CD4-positive, alpha-beta T cell (primary cell): ENCODE measurements at places on chromosomes 2 and 18. TPM values are rescaled to one million over a fixed set of nuclear protein-coding genes. Genes with fewer than 3 reads are reported as not detected.
A peak's percentile ranks its signal among the peaks of the same experiment; 100 is the strongest.

DNA sequence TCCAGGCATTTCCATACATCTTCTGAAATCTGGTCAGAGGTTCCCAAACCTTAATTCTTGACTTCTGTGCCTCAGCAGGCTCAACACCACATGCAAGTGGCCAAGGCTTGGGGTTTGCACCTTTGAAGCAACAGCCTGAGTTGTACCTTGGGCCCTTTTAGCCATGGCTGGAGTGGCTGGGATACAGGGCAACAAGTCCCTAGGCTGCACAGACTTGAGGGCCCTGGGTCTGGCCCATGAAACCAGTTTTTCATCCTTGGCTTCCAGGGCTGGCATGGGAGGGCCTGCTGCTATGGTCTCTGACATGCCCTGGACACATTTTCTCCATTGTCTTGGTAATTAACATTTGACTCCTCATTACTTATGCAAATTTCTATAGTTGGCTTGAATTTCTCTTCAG is 988.8 kb upstream of the CNTNAP5 start:
- no peaks in the 10 kb centered on the region for H3K36me3 ChIP-seq
- no peaks in the 10 kb centered on the region for H3K27me3 ChIP-seq
- H3K27ac ChIP-seq = no peak overlapping the region

DNA sequence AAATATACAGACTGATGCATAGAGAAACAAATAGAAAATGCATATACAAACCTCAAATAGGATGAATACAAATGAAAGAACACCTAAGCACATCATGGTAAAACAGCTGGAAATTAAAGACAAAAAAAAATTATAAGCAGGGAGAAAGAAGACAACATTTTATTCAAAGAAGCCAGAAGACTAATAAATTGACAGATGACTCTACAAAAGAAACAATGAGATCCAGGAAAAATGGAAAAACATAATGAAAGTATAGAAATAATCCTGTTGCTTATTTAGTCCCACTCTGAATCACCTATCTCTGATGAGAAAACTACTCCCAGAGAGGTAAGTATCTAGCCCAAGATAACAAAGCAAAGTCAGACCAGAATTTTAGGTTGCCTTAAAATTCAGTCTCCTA is 143.4 kb downstream of the RBM43 start:
- no peaks in the 10 kb centered on the region for H3K36me3 ChIP-seq
- no peak for DNase-seq
- no peaks in the 10 kb centered on the region for H3K27me3 ChIP-seq

GRCh38 chr18:12409469-12409868 is 1.7 kb downstream of the PRELID3A start:
- no peak overlapping the region for H3K4me3 ChIP-seq
- no peak overlapping the region for H3K27ac ChIP-seq
- peaks cover 22% of the 10 kb centered on the region for H3K4me1 ChIP-seq

DNA sequence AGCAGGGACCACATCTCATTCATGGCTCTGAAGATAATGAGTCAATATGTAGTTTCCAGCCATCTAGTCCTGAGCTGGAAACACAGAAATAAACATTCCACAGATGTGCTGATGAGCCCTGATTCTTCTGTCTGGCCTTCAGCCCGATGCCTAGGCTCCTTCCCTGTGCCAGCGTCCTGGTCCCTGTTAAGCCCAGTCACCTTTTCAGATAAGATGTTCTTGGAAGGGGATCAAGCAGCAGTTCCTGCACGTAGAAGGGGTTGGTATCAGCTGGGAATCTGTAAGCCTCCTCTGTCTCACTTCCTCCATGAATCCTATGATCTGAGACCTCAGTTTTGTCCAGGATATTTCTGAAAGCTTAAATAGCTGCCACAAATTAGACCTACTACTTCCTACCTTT is 149.3 kb downstream of the TTC32 start:
- DNase-seq = no peak
- no peaks in the 10 kb centered on the region for H3K36me3 ChIP-seq
- H3K4me1 ChIP-seq = no peaks in the 10 kb centered on the region
- H3K27me3 ChIP-seq = no peaks in the 10 kb centered on the region
- no peak overlapping the region for H3K27ac ChIP-seq

GRCh38 chr18:38606841-38607240 is 1041.2 kb upstream of the CELF4 start:
- no peaks in the 10 kb centered on the region for H3K36me3 ChIP-seq
- H3K27me3 ChIP-seq = no peaks in the 10 kb centered on the region
- no peak overlapping the region for H3K27ac ChIP-seq
- no peak overlapping the region for H3K4me3 ChIP-seq

DNA sequence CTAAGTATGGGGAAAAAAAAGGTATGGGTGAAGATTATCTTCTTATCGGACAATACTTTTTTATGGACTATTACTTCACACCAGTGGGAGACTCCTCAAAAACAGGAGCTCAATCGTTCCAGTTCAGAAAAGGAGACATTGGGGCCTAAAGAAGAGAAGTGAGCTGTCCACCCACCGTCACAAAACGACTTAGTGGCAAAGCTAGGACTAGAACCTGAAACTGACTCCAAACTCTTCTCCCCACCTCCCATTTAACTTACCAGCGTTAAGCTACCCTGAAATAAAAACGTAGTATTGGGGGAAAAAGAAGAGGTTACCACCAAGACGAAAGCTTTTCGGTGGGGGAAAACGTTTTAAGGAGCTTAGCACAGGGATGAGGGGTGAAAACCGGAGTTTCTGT is 503 bp downstream of the GTF3C3 start:
- peaks cover 23% of the 10 kb centered on the region for H3K36me3 ChIP-seq
- no peak for DNase-seq
- H3K4me3 ChIP-seq = peak overlapping the region; percentile 92
- H3K27ac ChIP-seq = peak overlapping the region; percentile 72
- peaks cover 5% of the 10 kb centered on the region for H3K27me3 ChIP-seq

- H3K4me3 ChIP-seq = no peak overlapping the region
- H3K27me3 ChIP-seq = no peaks in the 10 kb centered on the region
- no peak overlapping the region for H3K27ac ChIP-seq
These were observed 74.9 kb downstream of the ATL2 start for GRCh38 chr2:38301969-38302702.

- DNase-seq = no peak
- H3K4me1 ChIP-seq = peaks cover 19% of the 10 kb centered on the region
- no peaks in the 10 kb centered on the region for H3K27me3 ChIP-seq
These were observed 824 bp upstream of the ZNF638 start for GRCh38 chr2:71330585-71331330.

- no peak overlapping the region for H3K4me3 ChIP-seq
- DNase-seq = no peak
- no peaks in the 10 kb centered on the region for H3K36me3 ChIP-seq
- H3K27me3 ChIP-seq = no peaks in the 10 kb centered on the region
These were observed 15.7 kb downstream of the ZNF407 start for GRCh38 chr18:74613381-74613780.

GRCh38 chr2:191488135-191488534 is 189.8 kb upstream of the NABP1 start:
- H3K36me3 ChIP-seq = no peaks in the 10 kb centered on the region
- no peak for DNase-seq

- peak overlapping the region; percentile 77 for H3K27ac ChIP-seq
- peaks cover 80% of the 10 kb centered on the region for H3K4me1 ChIP-seq
- H3K27me3 ChIP-seq = no peaks in the 10 kb centered on the region
- H3K36me3 ChIP-seq = no peaks in the 10 kb centered on the region
- no peak overlapping the region for H3K4me3 ChIP-seq
These were observed 47.5 kb downstream of the ZFP36L2 start for GRCh38 chr2:43178602-43179542.

- no peaks in the 10 kb centered on the region for H3K27me3 ChIP-seq
- no peak for DNase-seq
- H3K36me3 ChIP-seq = no peaks in the 10 kb centered on the region
- no peak overlapping the region for H3K27ac ChIP-seq
- H3K4me1 ChIP-seq = peaks cover 49% of the 10 kb centered on the region
These were observed 96.1 kb downstream of the RBMS1 start for GRCh38 chr2:160397530-160397865.

DNA sequence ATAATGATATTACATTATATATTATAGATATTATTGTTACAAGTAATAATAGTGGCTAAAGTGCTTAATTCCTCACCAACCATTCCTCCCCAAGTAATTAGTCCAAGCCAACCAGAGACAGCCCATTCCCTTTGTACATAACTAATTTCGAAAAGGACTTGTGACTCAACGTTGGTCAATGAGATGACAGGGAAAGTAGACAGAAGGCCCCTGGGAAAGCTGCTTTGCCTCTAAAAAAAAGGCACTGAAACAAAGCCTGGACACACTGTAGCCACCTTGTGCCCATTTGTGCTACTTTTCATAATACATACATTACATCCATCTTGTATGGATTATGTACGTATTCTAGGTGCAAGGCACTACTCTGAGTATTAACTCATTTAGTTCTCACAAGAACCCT is 28.8 kb downstream of the COLEC12 start:
- no peaks in the 10 kb centered on the region for H3K36me3 ChIP-seq
- DNase-seq = no peak
- H3K27me3 ChIP-seq = peaks cover 4% of the 10 kb centered on the region
- H3K27ac ChIP-seq = no peak overlapping the region
- no peaks in the 10 kb centered on the region for H3K4me1 ChIP-seq
- no peak overlapping the region for H3K4me3 ChIP-seq

DNA sequence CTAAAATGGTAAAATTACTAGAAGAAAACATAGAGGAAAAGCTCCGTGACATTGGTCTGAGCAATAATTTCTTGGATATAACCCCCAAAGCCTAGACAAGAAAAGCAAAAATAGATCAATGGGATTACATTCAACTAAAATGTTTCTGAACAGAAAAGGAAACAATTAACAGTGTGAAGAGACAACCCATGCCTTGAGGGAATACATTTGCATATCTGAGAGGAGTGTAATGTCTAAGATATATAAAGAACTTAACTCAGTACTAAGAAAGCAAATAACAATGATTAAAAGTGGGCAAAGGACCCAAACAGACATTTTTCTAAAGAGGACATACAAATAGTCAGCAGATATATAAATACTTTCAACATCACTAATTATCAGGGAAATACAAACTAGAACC is 206.2 kb downstream of the VAPA start:
- H3K27me3 ChIP-seq = no peaks in the 10 kb centered on the region

- H3K4me1 ChIP-seq = no peaks in the 10 kb centered on the region
- no peak overlapping the region for H3K4me3 ChIP-seq
- no peak overlapping the region for H3K27ac ChIP-seq
- H3K27me3 ChIP-seq = no peaks in the 10 kb centered on the region
- DNase-seq = no peak
- no peaks in the 10 kb centered on the region for H3K36me3 ChIP-seq
These were observed 64.0 kb upstream of the ZSWIM2 start for GRCh38 chr2:186912979-186913378.

GRCh38 chr2:204129591-204130294 is 193.2 kb downstream of the ICOS start:
- no peak for DNase-seq
- H3K27ac ChIP-seq = no peak overlapping the region
- no peaks in the 10 kb centered on the region for H3K27me3 ChIP-seq
- no peaks in the 10 kb centered on the region for H3K36me3 ChIP-seq
- no peak overlapping the region for H3K4me3 ChIP-seq

DNA sequence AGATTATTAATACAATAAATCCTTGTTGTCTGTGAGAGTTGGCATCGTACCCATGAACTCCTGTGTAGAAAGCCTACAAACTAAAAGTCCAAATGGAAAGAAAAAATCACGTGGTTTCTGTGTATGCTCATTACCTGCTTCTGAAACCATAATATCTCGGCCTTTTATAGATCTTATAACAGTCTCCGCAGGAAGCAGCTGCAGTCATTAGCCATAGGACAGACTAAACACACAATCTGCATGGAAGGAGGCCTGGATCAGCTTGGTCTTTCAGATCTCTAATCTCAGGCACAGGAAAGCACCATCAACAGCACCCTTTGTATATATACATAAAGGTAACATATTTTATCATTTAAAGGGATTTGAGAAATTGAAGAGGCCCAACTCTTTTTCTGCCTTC is 508.9 kb upstream of the TCF4 start:
- no peaks in the 10 kb centered on the region for H3K36me3 ChIP-seq
- no peak for DNase-seq
- no peak overlapping the region for H3K27ac ChIP-seq
- no peak overlapping the region for H3K4me3 ChIP-seq
- no peaks in the 10 kb centered on the region for H3K4me1 ChIP-seq

DNA sequence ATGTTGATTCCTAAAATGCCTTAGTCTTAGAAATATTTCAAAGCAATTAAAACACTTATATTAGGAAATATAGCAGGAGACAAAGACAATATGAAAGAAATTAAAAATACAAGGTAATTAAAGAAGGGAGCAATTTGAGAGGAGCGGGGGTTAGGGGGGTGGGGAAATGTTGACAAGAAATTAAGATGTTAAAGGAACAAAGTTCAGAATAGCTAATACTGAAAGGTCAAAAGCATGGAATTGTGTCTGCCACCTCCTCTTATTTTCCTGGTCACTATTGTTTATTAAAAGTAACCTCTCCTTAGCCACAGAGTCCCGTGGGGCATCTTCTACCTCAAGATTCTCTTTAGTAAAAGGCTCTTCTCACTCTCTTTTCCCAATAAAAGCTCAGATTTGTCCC is 244.1 kb downstream of the MREG start:
- no peak overlapping the region for H3K4me3 ChIP-seq
- DNase-seq = no peak
- H3K27ac ChIP-seq = no peak overlapping the region
- H3K36me3 ChIP-seq = no peaks in the 10 kb centered on the region
- H3K27me3 ChIP-seq = no peaks in the 10 kb centered on the region

DNA sequence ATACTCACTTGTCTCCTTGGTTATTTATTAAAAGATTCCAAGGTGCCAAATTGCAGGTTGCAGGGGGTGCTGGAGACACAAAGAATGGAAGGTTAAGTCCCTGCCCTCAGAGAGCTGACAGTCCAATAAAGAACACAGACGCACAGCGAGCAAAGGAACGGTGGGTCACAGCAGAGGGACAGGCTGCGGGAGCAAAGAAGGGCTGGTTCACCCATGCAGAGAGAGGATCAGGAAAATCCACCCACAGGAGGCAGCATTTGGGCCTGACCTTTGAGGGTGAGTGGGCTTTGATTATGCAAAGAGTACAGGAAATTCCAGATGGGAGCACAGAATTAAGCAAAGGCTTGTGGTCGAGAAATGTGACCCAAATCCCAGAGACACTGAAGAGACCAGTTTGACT is 45.0 kb downstream of the ZBTB7C start:
- H3K36me3 ChIP-seq = no peaks in the 10 kb centered on the region
- no peaks in the 10 kb centered on the region for H3K4me1 ChIP-seq
- H3K27ac ChIP-seq = no peak overlapping the region
- H3K4me3 ChIP-seq = no peak overlapping the region
- no peaks in the 10 kb centered on the region for H3K27me3 ChIP-seq
- no peak for DNase-seq

- no peaks in the 10 kb centered on the region for H3K27me3 ChIP-seq
- no peaks in the 10 kb centered on the region for H3K4me1 ChIP-seq
- no peak overlapping the region for H3K4me3 ChIP-seq
- no peak overlapping the region for H3K27ac ChIP-seq
- no peak for DNase-seq
These were observed 547.7 kb upstream of the LRRTM1 start for GRCh38 chr2:80852079-80852807.

- no peak overlapping the region for H3K4me3 ChIP-seq
- H3K27me3 ChIP-seq = no peaks in the 10 kb centered on the region
- H3K27ac ChIP-seq = no peak overlapping the region
- no peaks in the 10 kb centered on the region for H3K36me3 ChIP-seq
These were observed 150.8 kb downstream of the AQP4 start for GRCh38 chr18:26714739-26715138.

The PEX13 gene
- total RNA-seq = 12.2 TPM

The PLGLB2 gene
- 2.1 TPM for total RNA-seq

The CHST9 gene
- total RNA-seq = not detected

The CTLA4 gene
- 49.8 TPM for total RNA-seq

The PER2 gene
- total RNA-seq = 33.8 TPM
